ENCODE measurements at places on chromosomes 3 and 15.

DNA sequence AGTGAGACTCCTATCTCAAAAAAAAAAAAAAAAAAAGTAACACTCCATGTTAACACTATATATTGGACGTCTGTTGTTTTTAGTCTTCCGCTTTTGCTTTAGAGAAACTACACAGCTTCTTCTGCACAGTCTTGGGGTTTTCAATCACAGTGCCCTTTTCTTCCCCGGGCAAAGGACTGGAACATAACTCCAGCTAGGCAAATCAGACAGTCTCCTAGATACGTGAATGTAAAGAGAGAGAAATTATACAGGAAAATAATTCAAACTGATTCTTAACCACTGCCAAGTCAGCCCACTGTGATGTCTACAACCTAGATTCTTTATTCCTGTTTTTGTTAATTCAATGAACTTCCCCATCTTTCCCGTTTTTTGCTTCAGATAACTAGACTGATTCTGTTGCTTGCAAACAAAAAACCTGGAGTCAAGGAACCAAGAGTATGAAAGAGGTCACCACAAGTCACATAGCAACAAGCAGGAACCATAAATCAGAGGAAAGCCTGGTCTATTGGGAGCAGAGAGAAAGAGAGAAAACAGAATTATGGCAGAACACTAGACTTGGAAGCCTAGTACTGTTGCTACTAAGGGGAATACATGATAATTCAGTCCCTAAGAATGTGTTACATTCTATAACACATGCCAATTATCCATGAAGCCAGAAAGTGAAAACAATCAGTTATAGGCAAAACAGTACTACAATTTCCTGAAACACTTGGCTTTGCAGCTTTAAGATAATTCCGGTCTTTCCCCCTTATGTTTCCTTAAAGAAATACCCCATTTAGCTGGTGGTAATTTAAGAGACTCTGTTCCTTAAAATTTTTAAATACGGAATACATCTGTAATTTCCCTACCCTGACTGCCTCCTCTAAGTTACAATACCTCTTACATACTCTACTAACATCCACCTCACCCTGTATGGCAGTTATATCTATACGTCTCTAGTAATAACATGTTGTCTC is 63.1 kb downstream of the TBL1XR1 start:
- no peak for DNase-seq

GRCh38 chr3:86251781-86252180 is 739.2 kb downstream of the VGLL3 start:
- no peak for DNase-seq

DNA sequence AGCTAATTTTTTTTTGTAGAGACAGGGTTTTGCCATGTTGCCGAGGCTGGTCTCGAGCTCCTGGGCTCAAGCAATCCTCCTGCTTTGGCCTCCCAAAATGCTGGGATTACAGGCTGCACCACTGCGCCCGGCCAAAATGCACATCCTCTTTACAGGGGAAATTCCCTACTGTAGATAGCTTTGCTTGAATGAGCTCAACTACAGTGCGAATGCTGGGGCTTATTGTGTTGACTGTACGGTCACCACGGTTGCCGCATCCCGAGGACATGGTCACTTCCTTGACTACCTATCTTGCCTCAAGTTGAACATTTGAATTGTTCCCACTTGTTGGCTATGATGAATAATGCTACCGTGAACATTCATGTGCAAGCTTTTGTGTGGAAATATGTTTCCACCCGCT is 5.3 kb upstream of the MTFMT start:
- no peak for DNase-seq

DNA sequence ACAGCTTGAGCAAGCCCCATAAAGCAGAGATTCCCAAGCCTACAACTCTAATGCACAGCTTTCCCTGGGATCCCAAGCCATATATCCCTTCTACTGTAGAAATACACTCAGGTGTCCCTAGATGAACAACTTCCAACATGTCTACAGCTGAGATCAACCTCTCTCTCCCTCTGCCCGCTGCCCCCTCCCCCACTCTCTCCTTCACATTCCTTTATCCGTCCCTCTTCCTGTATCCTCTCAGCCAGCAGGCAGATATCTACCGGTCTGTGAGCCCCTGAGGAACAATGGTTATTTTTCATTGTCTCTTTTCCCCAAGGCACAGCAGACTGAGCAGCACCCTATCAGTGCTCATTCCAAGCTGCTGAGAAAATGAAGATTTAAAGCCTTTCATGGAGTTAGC is 138.6 kb downstream of the SUCLG2 start:
- DNase-seq: no peak

GRCh38 chr15:74788683-74789151 is 6.8 kb downstream of the CSK start:
- no peak for DNase-seq

DNA sequence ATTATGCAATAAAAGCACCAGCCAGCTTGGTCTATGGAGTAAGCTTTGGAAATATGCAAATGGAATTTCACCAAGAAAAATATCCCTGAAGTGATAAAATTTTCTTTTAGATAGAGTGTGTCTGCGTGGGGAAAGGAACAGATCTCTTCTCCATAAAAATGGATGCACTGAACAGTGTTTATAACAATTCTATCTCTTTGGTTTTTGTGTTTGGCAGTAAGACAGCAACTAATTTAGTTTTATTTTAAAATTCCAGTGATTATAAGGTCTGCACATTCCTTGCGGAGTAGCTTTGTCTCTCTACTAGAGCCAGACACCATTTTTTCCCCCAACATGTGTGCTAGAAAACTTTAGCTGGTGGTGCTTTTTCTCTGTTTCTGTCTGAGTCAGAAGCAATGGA is 712.4 kb downstream of the GRM7 start:
- DNase-seq: no peak

DNA sequence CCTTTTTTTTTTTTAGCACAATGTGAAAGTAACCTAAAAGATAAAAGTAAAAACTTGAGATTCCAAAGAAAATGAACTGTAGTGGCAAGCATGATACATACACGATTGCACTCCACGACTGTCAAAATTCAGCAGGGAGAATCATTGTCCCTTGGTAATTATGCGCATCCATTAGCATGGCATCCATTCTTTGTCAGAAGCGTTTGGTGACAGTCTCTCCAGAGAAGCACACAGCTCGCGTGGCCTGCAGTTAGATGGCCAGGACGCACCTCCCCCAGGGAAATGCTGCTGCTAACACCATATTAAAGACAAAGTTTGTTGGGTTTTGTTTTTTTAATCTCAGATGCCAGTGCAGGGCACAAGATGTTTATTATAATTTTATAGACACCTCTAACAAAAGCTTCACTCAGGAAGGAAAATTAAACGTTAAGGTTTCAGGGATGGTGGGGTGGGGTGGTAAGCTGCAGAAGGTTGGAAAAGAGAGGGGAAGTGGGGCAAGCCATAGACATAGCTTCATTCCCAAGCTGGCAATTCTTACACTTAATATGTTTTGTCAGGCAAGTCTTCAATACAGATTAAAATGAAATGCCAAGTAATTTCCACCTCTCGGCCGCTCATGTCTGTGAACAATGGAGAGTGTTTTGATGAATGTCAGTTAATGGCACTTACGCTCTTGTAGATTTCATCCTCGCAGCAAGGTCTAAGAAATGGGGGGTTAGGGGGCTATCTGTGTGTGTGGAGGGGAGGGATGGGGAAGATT is 142.8 kb upstream of the TOPAZ1 start:
- no peak for DNase-seq

GRCh38 chr3:117618462-117618861 is 908.9 kb downstream of the TUSC7 start:
- no peak for DNase-seq

GRCh38 chr3:94671078-94671477 is 608.2 kb downstream of the NSUN3 start:
- no peak for DNase-seq

DNA sequence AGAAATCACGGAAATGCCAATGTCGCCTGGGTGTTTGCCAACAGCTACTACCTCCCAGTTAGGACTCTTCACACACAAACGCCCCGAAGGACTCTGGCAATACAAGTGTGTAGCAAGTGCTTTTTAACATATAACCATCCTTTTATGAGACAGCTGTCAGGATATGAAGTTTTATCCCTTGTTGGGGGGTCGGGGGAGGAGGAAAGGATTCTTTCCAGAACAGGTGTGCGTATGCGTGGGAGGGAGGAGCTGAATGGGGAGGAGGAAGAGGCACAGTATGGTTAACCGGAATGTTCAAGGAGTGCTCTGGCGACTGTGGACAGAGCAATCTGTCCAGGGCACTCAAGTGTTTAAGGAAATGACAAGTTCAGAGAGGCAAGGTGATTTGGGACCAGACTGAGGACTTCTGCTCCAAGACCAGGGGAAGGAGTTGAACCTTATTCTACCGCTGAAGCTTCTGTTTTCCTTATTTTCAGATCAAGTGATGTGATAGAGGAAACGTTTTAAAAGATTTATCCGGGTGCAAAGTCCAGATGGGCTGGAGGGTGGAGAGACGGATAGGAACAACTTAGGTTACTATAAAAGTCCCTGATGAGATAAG is 1.3 kb downstream of the TSPAN3 start:
- DNase-seq: no peak

DNA sequence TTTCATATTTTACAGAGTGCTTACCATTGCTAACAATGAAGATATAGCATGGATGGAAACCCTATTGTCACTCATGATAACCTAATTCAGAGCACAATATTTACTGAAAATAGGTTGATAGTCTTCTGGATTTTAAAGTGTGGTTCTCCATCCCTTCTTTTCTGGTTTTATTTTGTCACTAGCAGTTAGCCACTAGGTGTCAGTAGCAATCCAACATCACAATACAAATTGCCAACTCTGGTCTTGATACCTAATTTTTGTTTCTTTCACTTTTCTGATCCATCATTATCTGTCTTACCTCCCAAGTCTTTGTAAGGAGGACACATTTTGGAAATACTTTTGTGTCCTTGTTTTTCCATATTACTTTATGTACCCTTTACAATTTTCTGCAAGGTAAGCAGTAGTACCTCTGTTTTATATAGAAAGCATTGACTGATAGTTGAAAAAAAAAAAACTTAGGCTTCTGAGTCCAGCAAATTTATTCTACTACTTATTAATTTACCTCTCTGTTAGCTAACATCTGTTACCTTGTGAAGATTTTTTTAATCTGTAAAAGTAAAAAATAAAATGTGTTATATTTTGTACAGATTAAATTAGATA is 28.3 kb upstream of the CRYBG3 start:
- peak; percentile 52 for DNase-seq

DNA sequence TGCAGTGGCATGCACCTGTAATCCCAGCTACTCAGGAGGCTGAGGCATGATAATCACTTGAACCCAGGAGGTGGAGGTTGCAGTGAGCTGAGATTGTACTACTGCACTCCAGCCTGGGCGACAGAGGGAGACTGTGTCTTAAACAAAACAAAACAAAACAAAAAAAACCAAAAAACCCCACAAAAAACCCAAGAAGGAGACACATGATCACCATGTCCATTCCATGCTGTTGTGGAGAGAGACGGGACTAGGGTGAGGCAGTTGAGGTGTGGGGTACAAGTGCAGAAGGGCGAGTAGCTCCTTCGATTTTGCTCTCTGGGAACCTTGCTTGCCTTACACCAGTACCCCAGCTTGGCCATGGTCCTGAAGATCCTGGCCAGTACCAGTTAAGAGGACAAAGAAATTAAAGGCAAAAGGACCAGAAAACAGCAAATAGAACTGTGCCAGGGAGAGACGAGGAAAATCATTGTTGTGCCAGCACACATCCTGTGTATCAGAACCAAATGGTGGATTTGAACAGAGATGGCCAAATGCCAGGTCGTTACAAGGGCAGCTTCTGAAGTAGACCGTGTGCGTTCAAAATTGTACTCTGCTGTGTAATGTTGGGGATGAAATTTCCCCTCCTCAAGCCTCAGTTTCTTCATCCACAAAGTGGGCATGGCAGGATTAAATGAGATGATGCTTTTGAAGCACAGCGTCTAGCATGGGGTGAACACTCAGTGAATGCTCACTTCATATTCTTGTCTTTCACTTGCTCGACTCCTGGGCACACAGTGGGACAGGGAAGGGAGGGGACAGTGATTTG is 42.9 kb upstream of the CTSH start:
- DNase-seq: peak; percentile 6

DNA sequence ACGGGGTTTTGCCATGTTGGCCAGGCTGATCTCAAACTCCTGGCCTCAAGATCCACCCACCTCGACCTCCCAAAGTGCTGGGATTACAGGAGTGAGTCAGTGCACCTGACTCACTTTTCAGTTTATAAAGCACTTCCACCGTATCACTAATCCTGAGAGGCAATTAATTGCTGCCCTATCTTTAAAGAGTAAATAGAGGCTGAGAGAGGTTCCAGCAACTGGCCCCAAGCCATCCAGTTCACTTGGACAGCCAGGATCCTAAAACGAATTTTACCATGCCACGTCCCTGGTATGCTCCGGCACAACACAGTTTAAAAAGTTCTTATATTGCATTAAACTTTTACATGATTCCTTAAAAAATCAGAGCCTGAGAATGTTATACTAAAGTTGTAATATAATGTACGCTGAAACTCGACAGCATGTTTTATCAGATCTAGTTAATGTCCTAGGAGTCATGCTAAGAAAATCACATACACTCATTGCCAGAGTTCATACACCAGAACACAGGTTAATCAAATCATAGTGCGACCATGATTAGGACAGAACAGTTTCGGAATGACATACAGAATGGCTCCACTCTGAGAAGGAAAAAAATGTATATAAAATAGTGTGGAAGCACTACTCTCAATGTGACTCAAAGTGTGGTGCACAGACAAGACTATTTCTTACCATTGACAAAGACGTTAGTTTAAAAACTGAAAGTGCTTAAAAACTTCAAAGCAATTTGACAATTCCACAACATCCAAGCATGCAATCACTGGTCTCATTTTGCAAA is 125.4 kb downstream of the ULK4 start:
- DNase-seq: no peak

GRCh38 chr3:49270156-49270500 is 6.9 kb downstream of the C3orf62 start:
- DNase-seq: no peak

DNA sequence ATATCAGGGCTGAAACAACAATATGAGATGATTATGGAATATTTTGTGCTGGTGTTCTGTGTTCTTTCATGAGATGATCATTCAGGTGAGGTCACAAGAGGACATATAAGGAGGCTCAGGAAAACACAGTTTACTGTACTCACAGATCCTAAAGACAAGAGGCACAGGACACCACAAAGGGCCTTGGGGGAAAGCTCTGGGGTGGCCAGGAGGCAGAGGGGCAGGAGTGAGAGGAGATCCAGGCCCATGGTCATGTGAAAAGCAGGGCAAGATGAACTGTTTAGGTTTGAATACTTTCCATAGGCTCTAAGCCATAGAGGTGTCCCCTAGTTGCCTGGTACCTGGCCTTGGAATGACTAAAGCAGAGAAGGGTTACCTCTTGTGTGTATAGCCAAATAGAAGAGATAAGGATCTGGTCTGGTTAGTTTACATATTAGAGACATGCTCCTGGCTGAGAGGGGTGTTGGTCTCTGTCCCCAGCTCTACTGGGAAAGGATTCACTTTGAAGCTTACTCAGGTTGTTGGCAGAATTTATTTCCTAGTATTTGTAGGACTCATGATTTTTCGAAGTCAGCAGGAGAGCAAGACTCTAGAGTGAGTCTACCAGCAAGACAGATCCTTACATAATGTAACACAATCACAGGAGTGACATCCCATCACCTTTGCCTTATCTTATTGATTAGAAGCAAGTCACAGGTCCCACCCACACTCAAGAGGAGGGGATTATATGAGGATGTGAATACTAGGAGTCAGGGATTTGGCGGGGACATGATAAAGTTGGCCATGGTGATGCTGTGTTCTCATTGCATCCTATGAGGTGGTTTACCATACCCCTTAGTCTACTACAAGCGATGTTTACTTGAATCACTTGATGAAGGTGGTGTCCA is 11.3 kb upstream of the TM4SF1 start:
- no peak for DNase-seq
